ENCODE measurements at places on chromosomes 2 and 18.

GRCh38 chr2:128408349-128409305, 90.0 kb upstream of the HS6ST1 start:
- no peak for DNase-seq

DNA sequence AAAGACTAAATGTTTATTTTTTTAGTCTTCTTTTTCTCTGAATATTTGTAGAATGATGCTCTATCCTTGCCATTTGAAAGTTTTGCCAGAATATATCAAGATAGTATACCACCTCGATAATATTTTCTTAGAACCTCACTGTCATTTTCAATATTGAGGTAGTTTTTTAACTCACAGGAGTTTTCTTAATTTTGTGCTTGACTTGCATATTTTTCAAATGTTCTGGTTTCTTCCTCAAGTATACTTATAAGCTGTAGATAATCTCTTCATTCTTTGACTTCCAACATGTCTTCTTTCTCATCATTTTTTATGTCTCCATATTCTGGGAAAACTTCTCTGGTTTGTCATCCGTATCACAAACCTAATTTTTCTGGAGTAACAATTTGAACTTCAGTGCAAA, 559.6 kb downstream of the ARHGAP15 start:
- no peak for DNase-seq

- DNase-seq = no peak
Measured at GRCh38 chr2:209451209-209451834, 27.5 kb downstream of the MAP2 start.

- DNase-seq = no peak
Measured at GRCh38 chr18:32372381-32373061, 98.2 kb downstream of the GAREM1 start.

DNA sequence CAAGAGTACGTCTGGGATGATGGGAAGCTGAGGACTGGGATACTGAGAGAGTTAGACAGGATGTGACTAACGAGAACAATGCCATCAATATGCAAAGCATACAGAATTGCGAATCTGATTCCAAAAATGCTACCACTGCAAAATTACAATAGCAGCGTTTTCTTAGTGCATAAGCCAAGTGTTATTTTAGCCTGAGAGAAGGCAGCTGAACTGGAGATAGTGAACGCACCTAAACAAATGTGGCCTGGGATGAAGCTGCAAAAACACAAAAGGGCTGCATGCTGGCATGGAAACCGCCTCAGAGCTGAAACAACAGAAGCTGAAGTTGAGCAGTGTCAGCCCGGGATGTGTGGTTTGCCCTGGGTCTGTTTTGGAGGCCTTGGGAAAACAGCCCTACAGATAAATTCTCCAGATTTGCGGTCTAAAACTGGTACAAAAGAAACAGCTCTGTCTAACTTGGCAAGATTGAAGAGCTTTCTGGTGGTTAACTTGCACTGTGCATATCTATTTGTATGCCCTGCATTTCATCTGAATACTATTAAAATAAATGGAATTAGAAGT, 45.5 kb downstream of the LYPD6 start:
- no peak for DNase-seq

- no peak for DNase-seq
Measured at GRCh38 chr18:41096504-41096903, 858.5 kb upstream of the PIK3C3 start.

- DNase-seq = no peak
Measured at GRCh38 chr2:3257166-3257565, 120.5 kb downstream of the EIPR1 start.

GRCh38 chr2:11459816-11460215, 6.1 kb downstream of the E2F6 start:
- DNase-seq = no peak

DNA sequence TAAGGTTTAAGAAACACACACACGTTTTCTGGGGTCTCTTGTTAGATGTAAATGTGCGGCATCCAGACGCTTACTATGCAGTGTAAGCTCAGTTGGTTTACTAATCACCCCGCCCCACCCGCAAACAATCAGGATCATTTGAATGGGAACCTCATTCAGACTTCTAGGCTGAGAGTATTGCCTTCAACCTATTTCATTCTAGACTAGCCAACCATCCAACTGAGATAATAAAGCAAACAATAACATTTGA, 1.3 kb upstream of the FIGN start:
- no peak for DNase-seq

GRCh38 chr2:25068217-25068616, 26.3 kb downstream of the EFR3B start:
- no peak for DNase-seq

DNA sequence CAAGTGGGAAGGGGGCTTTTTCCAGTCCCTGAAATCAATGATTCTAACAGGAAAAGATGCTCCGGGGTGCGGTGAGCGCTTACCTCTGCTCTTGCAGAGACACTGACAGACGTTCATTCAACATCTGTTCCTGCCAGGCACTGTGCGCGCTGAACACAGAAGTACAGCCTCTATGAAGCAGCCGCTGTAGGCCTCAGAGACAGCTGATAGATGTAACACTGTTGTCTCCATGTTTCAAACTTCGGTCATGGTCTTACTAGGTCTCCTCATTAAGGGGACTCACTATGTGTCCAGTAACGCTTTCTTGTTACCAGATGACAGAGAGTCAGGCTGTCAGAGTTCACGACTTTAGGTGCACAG, 649 bp upstream of the CLIP4 start:
- DNase-seq = no peak

GRCh38 chr2:46967990-46968647, 52.5 kb upstream of the MCFD2 start:
- DNase-seq = no peak

GRCh38 chr2:215617060-215617824, 181.4 kb upstream of the FN1 start:
- DNase-seq = no peak

- DNase-seq = no peak
Measured at GRCh38 chr18:41390309-41390708, 564.7 kb upstream of the PIK3C3 start.

DNA sequence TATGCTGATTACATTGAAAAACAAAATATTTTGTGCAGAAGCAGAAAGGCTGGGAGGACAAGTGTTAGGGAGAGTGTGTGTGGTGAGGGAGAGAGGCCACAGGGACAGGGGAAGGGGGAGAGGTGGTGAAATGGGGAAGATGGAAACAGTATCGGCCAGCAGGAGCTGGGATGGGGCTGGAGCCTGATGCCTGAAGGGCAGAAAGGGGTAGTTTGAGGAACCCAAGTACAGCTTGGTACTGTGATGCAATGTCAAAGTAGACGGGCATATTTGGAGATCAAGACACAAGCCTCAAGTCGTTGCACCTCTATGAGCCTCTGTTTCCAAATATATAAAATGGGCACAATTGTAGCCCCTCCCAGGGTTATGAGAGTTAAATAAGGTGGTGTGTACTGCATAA, 152.1 kb downstream of the LPIN1 start:
- no peak for DNase-seq

- no peak for DNase-seq
Measured at GRCh38 chr2:225083276-225083675, 41.0 kb upstream of the DOCK10 start.

GRCh38 chr2:10224734-10225133, 78.0 kb upstream of the HPCAL1 start:
- DNase-seq = no peak

GRCh38 chr18:65365245-65365980, 385.4 kb upstream of the CDH7 start:
- DNase-seq = no peak

- no peak for DNase-seq
Measured at GRCh38 chr2:214578442-214578841, 167.6 kb downstream of the VWC2L start.

DNA sequence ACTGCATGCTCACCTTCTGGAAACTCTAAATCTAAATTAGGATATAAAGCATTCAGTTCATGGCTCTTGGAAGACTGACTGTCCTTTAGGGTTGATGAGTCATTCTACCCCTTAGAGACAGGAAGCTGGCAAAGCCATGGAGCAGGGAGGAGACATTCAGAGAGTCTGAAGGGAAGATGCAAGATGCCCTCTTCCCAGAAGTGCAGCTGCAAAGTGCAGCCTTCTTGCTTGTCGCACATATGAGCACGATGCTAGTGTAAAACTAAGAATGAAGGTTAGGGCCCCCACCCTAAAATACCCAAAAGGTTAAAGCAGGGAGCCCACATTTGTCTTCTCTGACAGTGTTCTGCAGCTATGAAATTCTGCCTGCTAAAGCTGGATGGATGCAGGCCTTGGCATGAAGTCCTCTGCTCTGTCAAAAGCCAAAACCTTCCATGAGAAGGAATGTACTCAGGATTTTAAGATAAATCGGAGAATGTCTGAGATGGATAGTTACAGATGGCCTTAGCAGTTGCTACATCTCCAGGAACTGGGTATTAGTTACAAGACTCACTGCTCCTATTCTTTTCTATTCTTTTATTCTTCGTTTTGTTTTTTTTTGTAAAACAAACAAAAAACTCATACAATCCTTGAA, 89.7 kb downstream of the POLE4 start:
- no peak for DNase-seq

DNA sequence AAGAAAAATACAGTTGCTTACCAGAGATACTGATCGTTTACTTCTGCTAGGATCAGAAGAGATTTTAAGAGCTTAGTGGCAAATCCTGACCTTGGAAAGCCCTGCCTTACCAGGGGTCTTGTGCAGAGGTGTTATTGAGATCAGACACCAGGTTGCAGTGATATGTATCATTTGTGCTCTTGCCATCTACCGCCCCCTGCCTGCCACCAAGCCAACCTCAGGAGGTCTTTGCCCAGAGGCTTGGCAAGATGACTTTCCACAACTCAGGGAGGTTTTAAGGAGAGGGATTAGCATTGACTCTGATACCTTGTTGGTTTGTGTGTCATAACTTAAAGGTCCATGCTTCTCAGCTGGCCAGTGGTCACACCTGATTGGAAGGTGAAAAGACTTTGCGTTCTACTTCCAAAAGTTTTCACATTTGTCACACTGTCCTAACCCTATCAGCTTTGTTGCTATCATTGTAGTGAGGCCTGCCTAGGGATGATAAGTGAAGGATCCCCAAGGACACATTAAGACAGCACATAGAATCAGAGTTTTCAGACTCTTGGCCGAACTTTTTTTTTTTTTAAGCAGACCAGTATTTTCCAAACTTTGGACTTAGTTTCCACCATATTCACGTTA, 46.2 kb upstream of the MGAT5 start:
- peak; percentile 49 for DNase-seq

DNA sequence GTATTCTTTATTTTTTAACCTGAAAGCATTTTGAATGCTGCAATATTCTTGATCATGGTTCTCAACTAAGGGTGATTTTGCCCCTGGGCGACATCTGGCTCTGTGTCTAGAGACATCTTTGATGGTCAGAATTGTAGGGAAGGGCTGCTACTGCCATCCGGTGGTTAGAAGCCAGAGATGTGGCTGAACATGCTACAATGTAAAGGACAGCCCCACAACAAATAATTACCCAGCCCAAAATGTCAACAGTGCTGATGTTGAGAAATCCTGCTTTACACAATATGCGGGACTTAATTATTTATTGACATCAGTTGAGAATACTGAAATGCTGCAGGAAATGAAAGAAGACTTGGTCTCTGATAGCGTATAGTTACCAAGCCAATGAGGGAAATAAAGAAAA, 37.5 kb upstream of the SERPINB2 start:
- no peak for DNase-seq

DNA sequence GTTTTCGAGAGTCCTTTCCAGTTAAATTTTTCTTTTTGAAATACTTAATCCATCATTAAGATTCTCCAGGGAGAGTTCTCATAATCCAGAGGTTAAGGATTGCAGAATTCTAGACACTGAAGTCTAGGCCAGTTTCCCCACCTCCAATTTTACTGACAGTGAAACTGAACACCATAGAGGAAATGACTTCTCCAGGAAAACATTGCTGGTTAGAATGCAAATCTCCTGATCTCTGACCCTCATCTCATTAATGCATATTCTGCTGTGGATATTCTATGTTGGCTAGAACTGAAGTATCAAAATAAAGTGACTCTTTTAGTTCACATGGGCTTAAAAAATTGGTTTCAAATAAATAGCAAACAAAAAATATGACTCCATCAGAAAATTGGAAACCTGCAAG, 105.8 kb upstream of the UGP2 start:
- DNase-seq = no peak

GRCh38 chr2:98911376-98912154, 24.5 kb downstream of the CRACDL start:
- no peak for DNase-seq

DNA sequence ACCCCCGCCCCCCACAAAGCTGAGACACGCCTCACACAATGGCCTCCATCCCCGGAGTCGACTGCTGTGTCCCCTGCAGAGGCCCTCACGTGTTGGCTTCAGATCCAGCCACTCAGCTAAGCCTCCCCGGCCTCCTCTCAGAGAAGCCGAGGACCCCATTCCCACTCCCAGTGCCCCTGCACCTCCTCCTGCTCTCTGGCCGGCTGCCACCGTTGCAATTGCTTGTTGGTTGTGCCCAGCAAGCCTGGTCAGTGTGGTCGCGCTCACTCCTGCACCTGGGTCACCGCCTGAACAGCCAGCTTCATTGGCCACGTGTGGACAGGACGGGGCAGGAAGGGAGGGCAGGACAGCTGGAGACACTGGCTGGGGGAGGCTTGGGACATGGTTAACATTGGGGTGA, 191.5 kb upstream of the SALL3 start:
- DNase-seq = no peak

DNA sequence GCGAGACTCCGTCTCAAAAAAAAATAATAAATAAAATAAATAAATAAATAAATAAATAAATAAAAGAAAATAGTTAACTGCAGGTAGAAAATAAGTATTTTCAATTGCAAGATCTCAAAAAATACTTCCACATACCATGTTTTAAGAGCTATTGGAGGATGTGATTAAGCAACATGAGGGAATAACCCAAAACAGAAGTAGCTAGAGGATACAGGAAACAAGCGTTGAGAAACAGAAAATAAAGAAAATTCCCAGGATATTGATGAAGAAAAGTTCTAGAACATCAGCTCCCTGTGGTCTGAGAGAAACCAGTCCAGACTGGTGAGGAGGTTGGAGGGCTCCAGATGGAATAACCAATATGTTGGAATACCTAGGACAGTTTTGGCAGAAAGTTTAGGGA, 57.3 kb upstream of the RND3 start:
- no peak for DNase-seq

DNA sequence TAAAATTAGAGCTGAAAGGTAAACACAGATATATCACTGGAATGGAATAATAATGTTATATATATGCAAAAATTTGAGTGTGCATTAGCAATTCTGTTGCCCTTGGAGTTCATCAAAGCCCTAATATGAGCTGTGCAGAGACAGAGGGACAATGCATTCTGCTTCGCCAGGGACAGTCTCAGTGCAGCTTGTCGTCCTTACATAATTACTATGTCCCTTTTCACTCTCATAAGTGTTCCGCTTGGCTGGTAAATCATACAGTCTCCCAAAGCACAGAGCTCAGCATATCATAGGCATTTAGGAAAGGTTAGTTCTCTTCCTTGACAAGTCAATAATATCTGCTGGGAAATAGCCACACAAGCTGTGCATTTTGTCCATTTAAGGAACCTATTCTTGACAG, 30.7 kb downstream of the MAPK4 start:
- DNase-seq = no peak

- DNase-seq = no peak
Measured at GRCh38 chr18:72811047-72811446, 56.7 kb downstream of the NETO1 start.
